ENCODE measurements at places on chromosomes 2 and 18.
A peak's percentile ranks its signal among the peaks of the same experiment; 100 is the strongest.

DNA sequence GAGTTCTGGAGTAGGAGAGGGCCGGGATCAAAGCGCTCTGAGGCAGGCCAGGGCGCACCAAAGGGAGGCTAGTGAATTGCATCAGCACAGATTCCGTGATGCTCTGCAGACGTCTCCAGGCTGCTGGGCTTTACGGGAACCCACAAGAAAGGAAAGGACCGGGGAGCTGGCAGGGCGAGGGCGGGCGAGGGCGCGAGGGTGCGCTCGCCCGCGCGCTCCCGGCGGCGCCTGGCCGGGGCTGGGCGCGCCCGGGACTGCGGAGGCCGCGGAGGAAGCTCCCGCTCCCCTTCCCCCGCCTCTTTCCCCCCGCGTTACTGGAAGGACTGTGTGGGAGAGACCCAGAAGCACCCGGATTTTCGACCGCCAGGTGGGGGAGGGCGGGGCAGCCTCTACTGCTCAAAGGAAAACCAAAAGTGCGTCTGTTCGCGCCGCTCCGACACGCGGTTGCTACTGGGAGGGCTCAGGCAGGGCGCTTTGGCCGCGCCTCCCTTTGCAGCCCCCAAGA, 2.4 kb upstream of the FOSL2 start:
- DNase-seq: peak; percentile 89

- no peak for DNase-seq
Measured at GRCh38 chr2:70199320-70199864, 8.6 kb upstream of the C2orf42 start.

GRCh38 chr2:100446696-100447095, 23.6 kb upstream of the NMS start:
- DNase-seq: no peak

DNA sequence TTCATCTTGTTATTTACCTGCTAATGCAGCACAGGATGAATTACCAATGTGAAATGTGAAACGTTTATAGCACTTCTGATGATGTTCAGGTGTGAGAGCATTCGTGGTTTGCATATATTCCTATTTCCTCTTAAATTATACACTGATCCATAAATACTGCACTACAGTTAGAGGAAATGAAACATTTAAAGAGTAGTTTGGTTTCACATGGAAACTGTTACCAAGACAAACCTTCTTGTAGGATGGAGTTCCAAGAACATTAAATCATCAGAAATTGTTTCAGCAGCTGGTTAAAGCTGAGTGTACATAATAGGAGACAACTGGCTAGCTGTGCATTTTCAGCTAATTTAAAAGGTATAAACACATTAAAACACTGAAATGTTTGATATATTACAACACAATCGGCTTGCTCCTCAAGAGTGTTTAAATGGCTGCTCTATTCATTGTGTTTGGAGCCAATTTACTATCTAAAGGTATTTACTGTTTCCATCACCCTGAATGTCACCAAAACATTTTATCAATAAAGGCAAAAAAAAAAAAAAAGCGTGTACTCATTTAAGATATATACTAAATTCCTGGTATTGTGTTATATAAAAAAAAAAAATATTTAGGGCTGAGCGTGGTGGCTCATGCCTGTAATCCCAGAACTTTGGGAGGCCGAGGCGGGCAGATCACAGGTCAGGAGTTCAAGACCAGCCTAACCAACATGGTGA, 100.6 kb downstream of the DYM start:
- no peak for DNase-seq

DNA sequence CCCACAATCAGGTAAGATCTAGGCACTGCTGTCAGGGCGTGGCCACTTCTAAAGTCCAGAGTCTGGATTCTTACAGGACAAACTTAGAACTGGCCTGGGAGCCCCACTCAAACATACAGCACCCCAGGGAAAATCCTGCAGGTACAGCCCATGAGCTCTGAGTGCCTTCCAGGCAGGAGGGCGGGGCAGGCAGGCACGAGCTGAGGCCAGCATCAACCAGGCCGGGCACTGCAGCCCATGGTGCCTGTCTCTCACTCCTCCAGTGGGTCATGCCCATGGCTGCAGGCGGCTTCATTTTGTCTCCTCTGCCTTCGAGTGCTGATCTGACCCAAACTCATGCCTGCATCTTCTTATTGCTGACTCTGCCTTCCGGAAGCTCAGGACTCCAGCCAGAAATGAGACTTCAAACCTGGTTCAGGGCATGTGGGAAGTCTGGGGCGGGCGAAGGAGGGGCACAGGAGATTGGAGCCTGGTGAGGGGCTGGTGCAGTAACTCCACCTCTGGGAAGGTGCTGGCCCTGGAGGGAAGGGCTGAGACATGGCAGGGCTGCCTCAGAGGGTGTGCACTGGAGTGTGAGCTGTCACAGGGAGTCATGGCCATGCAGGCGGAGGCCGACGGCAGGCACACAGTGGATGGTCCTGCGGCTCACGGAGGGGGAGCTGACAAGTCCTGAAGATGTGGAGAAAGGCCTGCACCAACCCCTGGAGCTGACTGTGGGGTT, 40.5 kb downstream of the HS6ST1 start:
- no peak for DNase-seq

- DNase-seq: no peak
Measured at GRCh38 chr18:75783566-75784281, 356.2 kb upstream of the SMIM21 start.

- no peak for DNase-seq
Measured at GRCh38 chr18:7779211-7779610, 212.1 kb downstream of the PTPRM start.

DNA sequence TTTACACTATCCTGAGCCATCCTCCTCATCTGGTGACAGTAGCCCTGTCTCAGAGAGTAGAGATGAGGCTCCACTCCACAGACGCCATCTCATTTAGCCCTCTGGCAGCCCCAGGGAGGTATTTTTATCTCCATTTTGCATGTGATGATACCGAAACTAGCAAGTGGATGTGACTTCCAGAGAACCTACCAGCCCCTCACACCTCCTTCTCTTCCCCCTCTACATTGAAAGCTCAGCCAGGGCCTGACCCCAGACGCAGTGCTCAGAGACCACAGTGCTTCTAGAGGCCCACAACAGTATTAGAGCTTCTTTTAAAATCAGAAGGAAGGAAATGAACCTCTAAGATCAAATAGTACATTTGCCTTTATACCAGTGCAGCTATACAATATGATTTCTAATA, 8.3 kb downstream of the GYPC start:
- DNase-seq: no peak

DNA sequence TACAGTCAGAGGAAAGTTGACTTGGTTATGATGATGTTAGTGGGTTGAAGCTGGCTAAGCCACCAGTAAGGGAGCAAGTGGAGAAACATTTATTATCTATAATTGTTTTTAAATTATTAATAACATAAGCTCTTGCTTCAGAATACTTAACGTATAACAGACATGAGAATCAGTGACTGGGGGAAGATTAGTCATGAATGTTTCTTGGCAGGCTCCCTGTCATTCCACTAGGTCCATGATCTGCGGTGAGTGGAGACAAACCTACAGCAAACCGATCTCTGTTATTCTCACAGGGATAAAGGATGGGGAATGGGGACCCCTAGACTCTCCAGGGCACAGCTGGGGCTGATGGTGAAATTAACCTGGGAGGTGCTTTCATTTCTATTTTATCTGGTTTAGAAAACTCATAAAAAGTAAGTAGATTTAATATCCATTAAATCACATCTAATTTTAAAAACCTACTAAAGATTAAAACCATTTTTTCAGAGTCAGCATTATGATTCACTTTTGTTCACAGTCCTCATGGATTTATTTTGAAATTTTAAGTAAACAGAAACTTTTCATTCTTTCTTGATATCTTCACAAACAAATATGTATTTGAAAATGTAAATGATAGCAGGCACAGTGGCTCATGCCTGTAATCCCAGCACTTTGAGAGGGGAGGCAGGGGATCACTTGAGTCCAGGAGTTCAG, 420.3 kb downstream of the PTPRM start:
- no peak for DNase-seq

DNA sequence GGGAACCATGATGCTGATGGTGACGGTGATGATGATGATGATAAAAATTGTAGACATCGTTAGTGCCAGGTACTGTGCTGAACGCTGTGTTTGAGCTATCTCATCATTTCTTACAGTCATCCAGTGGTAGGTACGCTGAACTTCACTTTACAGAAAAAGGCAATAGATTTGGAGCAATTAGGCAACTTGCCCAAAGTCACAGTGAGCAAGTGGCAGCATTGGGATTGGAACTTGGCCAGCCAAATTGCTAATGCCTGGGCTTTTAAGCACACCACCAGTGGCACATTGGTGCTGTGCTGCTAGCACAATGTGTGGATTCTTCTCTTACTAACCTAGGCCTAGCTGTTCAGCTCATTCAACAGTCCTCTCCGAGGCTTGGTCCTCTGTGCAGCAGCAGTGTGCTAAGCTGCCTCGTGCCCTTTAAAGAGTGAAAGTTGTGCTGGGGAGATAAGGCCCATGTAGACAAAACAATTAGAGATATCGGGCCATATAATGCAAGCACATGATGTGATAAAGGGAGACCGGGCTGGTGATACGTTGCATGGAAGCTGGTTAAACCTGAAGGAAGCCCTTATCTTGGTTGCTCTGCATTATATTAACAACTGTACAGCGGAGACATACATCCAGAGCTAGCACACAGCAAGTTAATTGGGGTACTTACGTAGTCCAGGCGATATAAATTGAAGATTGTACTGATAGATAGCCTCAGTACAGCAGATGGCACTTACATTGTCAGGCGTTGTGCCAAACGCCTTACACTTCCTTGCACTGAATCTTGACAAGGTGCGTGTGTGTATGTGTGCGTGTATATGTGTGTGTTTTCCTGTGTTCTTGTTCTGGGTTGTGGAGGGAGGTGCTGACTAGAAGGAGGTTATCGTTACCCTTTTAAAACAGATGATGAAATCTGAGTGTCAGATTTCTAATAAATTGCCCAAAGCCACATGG, 28.4 kb downstream of the HK2 start:
- no peak for DNase-seq

GRCh38 chr18:812376-813171, 532 bp upstream of the YES1 start:
- peak; percentile 69 for DNase-seq

- no peak for DNase-seq
Measured at GRCh38 chr2:80209458-80209857, 95.1 kb downstream of the LRRTM1 start.

DNA sequence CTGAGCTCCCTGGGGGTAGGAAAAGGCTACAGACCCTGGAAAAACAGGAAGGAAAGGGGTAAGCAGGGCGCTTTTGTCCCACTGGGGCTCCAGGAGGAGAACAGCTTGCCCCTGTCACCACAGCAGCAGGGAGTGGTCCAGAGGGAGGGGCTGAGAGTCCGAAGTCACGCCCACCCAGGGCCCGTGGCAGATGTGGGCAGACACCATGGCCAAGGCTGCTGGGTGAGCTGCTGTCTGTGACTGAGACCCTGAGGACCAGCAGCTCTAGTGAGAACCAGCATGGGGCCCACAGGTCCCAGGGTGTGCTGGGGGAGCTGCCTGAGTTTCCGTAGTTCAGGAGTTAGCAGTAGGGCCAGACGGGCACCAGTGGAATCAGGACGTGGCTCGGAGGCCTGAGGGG, 162.0 kb downstream of the SPP2 start:
- no peak for DNase-seq

DNA sequence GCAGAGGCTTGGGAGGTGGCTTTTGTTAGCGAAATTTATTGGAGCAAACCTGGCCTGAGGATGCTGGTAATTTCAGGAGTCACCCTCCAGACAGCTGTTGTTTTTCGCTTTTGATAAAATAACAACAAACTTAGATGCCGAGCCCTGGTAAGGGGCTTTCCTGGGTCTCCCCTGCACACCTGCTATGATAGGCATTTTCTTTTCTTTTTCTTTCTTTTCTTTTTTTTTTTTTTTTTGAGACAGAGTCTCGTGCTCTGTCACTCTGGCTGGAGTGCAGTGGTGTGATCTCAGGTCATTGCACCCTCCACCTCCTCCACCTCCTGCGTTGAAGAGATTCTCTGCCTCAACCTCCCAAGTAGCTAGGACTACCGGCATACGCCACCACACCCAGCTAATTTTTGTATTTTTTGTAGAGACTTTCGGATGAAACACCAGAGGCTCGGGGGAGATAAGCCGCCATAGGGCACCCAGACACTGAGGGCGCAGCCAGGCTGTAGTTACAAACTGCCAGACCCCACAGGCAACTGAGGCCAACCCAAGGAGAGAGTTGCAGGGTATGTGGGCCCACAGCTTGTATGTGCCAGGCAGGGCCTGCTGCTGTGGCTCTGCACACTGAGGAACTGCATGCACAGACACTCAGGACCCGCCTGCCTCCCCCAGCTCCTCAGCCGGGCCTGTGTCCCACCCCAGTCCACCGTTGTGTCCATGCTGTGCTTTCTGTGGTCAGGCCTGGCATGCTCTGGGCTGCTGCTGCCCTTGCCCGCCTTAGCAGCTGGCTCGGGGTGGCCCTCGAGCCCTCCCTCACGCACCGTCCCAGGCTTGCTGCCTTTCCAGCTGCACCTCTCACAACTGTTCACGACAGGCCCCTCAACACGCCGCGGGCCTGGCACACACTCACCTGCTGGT, 3.9 kb downstream of the GYPC start:
- no peak for DNase-seq

GRCh38 chr2:20050104-20050645, 1.3 kb downstream of the LAPTM4A start:
- DNase-seq: no peak

- DNase-seq: no peak
Measured at GRCh38 chr2:195343942-195344530, 313.0 kb upstream of the SLC39A10 start.

- no peak for DNase-seq
Measured at GRCh38 chr2:235113854-235114253, 162.0 kb downstream of the SH3BP4 start.
